ENCODE measurements at places on chromosomes 1 and 21. TPM values are rescaled to one million over a fixed set of nuclear protein-coding genes. Genes with fewer than 3 reads are reported as not detected.
A peak's percentile ranks its signal among the peaks of the same experiment; 100 is the strongest.

The LCE3D gene
- not detected for total RNA-seq

DNA sequence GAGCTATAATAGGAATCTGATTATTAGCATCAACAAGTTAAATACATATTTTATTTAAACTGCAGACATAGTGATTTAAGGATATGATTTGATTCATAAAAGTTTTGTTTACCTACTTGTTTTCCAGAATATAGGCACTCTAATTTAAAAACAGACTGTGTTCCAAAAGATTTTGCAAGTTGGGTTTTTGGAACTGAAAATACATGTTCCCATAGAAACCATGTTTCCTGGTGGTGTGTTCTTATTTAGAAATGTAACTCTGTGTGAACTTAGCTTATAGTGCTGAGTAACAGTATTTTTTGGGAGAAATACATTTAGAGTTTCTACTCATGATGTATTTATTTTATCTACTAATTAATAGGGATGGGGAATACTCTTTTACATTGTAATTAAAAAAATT is 21.8 kb downstream of the USP25 start:
- DNase-seq, result no peak

GRCh38 chr1:25216123-25216522 is 16.2 kb downstream of the SYF2 start:
- no peak for DNase-seq

DNA sequence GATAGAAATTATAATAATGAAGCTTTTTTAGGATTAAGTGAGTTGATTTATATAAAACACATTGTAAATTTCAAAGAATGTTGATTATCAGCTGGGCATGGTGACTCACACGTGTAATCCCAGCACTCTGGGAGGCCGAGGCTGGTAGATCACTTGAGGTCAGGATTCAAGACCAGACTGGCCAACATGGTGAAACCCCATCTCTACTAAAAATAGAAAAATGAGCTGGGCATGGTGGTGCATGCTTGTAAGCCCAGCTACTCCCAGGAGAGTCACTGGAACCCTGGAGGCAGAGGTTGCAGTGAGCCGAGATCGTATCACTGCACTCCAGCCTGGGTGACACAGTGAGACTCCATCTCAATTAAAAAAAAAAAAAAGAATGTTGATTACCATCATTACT is 18.4 kb downstream of the ADAMTS1 start:
- DNase-seq, result no peak

DNA sequence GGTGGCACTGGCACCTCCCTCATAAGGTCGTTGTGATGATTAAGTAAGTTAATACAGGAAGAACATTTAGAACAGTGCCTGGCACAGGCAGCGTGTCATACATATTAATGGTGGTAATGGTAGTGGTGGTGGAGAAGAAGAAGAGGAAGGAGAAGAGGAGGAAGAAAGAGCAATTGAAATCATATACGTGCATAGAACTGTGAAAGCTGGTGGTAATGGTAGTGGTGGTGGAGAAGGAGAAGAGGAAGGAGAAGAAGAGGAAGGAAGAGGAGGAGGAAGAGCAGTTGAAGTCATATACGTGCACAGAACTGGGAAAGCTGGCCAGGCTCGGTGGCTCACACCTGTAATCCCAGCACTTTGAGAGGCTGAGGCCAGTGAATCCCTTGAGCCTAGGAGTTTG is 121.3 kb upstream of the HOOK1 start:
- DNase-seq, result no peak

GRCh38 chr1:190168893-190169280 is 308.8 kb downstream of the BRINP3 start:
- no peak for DNase-seq

GRCh38 chr1:16348414-16349182 is 3.7 kb downstream of the FBXO42 start:
- no peak for DNase-seq

- DNase-seq, result peak; percentile 74
Measured at GRCh38 chr1:228363686-228364067, 43.0 kb downstream of the TRIM11 start.

Measured in cardiac septum (tissue), 1 donor.